ENCODE measurements at places on chromosomes 11 and 22.
A peak's percentile ranks its signal among the peaks of the same experiment; 100 is the strongest.

GRCh38 chr11:64826578-64827450 lies 16.5 kb upstream of the MEN1 start:
- DNase-seq, result no peak

DNA sequence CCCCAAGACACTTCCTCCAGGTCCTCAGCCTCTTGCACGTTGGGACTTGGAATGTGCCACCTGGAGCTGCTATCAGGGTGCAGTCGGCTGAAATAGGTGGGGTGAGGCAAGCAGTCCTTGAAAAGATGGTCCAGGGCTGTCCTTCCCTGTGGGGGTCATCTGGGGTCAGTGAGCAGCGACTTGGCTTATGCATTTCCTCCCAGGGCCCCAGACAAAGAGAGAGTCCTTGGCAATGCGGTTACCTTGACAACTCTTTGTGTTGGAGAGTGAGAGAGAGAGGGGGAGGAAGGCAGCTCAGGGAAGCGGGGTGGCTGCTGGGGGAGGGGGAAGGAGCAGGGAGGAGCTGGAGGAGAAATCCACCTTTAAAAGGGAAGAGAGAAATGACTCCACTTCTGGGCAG lies 93.8 kb downstream of the MIAT start:
- no peak for DNase-seq

GRCh38 chr11:36254713-36255112 lies 34.5 kb downstream of the COMMD9 start:
- DNase-seq, result peak; percentile 2

- DNase-seq, result no peak
Observed at GRCh38 chr11:34184505-34185015, 79.1 kb downstream of the NAT10 start.

DNA sequence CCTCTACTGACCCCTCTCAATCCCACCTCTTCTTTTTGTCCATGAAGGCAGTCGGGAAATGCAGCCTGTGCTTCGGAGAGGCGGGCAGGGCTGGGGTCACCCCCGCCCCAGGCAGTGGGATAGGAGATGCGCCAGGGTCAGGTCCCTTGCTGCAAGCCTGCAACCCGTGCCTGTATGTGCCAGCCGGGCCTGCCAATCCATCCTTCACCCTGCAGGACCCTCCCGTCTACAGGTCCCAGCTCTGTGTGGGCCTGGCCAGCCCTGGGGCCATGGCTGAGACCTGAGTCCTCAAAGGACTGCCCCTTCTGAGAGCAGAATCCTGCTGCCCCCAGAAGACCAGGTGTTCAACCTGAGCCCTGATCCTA lies 10.9 kb downstream of the ASCL2 start:
- DNase-seq, result no peak

DNA sequence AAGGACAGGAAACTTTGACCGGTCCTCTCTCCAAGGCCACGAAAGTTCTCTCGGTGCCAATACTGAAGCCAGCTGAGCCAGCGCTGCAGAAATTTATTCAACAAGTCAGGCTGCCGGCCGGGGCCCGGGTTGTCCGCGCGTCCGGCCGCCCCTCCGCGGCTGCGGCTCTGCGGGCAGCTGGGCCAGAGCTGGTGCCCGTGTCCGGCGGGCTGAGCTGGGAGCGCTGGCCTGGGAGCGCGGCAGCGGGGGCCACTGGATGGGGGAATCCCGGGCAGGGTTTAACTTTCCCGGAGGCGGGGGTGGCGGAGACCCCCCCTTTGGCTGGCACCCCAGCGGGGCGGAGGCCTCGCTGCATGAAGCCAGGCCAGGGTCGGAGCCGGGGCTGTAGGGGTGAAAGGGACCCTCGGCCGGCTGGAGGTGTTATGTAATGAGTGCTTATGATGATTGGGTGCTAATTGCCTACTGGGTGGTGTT lies 12.3 kb upstream of the CACNA1I start:
- DNase-seq, result no peak

DNA sequence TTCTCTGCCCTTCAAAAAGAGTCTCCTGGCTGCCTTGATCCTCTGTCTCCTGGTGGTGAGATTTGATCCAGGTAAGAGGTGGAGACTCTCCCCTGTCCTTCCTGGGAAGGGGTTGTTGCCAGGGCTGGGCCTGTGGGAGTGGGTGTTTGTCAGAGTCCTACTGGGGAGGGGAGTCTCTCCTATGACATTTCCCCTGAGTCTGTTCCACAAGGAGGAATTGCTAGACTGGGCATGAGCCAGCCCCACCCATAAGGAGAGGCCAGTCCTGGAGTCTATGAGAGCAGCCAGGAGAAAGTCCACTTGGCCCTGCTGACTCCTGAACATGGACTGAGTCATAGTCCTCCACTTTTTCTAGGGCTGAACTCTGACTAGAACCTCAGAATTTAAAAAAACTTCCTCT lies 7.4 kb downstream of the PEX26 start:
- no peak for DNase-seq

- DNase-seq, result no peak
Observed at GRCh38 chr11:120128392-120129119, 9.4 kb downstream of the TRIM29 start.

DNA sequence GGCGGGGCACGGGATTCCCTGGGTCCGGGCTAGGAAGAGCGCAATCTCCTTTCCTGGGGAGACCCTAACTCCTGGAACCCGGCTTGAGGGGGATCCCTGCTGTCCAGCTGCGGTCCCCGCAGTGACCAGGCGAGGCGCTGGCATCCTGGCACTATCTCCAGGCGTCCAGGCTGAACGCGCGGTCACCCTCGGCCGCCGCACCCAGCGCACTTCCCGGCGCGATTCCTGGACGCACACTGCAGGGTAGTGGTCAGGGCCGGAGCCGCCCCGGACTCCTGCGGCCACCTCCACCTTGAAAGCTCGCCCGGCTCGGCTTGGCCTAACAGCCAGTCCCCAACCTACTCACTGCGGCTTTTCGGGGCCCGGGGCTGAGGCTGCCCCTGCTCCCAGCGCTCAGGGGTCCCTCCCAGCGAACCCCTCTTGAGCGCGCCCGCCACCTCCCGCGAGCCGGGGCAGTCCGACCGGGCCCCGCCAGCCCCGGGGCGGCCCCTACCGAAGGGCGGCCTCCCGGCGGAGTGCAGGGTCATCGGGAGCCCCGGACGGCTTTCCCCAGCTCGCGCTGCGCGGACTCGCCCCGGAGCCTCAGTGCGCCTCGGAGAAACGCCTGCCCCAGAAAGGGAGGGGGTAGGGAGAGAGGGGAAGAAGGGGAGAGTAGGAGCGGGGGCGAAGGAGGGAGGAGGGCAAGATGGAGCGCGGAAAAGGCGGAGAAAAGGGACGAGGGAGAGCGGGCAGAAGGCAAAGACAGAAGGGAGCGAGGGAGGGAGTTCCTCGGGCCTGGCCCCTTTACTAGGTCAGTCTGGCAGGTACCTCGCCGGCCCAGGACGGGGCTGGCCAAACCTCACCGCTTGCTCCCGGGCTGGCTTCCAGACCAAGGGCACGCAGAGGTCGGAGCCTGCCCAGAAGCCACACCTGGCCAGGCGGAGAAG lies 1.0 kb downstream of the POU2AF3 start:
- peak; percentile 23 for DNase-seq

- DNase-seq, result no peak
Observed at GRCh38 chr11:73946798-73947458, 3.9 kb upstream of the DNAJB13 start.

DNA sequence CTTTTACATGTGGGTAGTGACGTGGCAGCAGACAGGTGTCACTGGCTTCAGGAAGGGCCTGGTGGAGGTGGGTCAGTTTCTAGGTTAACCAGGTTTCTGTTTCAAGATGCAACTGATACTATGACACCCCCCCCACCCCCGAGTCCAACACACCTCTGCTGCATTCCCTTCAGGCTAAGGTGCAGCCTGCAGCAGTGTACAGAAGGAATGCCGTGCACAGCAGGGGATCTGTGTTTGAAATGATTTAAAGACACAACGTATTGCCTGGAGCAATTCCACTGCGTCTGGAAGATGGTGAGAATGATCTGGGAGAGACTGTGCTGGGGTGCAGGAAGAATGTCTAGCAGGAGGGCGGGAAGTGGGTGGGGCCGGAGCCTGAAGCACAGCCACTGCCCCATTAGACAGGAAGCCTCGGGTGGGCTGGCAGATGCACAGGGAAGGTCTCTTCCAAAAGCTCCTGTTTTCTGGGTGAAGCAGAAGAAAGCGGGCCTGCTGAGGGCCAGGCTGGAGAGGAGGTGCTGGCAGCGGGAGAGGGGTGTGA lies 11.9 kb upstream of the TESMIN start:
- DNase-seq, result no peak

DNA sequence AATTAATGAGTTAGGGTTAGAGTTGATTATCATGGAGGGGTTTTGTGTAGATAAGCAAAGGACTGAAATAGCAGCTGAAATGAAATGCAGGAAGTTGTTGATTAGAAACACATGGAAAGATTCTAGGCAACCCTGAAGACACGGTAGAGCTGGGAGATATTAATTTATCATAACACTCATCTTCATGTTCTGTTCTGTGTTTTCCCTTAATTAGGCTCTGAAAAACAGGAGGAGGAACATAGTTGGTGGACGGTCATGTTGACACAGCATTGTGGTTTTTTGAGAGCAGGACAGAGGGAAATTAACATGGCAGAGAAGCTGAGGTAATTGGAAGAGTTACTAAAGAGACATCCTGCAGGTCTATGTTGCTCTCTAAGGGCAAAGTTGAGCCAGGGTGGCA lies 138.8 kb upstream of the UBASH3B start:
- no peak for DNase-seq

GRCh38 chr11:64472593-64473455 lies 113.9 kb downstream of the RPS6KA4 start:
- DNase-seq, result no peak

DNA sequence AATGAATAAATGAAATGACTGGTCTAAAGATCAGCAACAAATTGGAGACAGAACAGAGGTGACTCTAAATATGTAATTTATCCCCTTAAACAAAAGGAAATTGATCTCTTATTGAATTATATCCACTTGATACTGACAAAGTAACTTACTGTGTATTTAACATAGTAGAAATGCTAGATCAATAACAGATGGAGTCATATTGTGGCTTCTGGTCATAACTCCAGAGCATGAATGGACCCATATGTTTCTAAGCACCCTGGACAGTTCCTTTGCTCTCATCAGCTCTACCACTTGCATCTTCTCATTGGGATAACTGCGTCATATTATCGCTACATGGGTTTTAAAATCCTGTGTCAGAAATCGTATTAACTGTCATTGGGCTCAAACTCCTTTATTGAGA lies 222.3 kb downstream of the ETS1 start:
- no peak for DNase-seq

DNA sequence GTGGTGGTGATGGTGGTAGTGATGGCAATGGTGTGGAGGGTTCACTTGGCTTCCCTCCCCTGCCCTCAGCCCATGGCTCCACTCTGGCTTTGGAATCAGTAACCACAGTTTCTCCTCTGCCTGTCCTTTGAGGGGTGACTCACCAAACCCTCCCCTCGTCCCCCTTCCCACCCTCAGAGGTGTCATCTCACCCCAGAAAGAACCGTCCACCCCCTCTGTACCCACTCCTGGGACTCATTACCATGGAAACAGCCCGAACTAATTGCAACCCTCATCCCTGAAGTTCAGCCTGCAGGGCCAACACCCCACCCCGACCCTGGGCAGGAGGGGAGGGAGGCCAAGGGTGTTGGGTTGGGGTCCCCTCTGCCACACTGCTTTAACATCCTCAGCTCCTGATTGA lies 26.6 kb downstream of the PHLDB1 start:
- no peak for DNase-seq

DNA sequence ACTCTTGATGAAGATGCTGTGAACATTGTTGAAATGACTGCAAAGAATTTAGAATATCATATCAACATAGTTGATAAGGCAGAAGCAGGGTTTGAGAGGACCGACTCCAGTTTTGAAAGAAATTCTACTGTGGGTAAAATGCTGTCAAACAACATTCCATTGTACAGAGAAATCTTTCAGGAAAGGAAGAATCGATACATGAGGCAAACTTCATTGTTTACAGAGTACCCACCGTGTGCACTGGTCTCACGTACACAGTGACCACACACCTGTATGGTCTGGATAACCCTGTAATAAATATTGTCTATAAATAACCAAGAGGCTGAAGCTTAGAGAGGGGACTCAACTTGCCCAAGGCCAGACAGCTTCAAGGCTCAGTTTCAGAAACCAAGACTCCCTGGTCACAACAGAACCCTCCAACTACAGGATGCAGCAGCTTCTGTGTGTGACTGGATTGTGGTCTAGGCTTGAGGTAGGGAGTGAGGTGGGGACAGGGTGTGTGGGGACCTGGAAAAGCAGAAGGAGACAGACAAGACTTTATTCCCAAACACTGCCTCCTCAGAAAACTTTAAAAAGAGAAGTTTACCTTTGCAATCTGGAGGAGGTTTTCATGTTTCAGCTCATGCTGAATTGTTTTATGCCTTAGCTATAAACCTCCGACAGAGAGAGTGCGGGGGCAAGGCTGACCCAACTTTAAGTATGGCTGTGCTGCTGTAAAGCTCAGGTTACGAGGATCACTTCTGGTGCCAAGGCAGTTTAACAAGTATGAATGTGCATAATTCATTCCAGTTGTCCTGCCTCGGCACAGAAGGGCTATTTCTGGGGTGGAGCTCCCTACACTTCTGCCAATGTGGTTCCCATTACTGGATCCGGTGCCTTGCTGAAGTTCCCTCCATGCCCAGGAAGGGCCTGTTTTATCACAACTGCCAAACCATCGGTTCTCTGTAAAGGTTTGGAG lies 372.6 kb upstream of the NARS2 start:
- DNase-seq, result no peak

DNA sequence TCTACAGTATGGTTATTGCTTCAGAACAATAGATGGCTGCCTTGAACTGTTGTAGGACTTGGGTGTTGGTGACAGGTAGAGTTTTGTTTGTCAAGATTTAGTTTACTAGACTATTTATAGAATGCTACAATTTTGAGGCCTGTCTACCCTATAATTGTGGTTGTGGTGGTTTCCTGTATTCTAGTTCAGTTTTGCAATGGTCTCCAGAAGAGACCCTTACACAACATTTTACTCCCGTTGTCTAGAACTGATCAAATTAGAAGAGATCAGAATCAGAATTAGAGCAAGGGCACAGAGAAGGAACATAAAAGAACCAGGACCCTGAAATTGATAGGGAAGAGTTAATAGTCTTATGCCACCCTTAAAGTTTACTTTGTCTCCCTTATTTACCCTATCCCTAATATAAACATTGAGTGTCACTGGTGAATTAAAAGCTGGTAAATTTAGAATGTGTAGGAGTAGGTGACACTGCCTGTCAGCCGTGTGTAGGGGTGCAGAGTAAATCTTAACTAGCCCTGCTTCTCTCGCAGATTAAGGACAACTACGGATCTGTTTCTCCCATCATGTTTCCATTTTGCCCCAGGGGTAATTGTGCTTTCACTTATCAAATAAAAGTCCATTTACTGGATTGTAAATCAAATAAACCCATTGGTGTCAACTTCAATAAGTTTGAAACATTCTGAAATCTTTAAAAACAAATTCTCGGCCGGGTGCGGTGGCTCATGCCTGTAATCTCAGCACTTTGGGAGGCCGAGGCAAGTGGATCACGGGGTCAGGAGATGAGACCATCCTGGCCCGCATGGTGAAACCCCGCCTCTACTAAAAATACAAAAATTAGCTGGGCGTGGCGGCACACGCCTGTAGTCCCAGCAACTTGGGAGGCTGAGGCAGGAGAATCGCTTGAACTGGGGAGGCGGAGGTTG lies 10.9 kb upstream of the PHLDB1 start:
- no peak for DNase-seq

All from amniotic stem cell (primary cell).